Mucosa of gallbladder (tissue), 1 donor: ENCODE measurements at places on chromosomes 3 and 15. TPM values are rescaled to one million over a fixed set of nuclear protein-coding genes. Genes with fewer than 3 reads are reported as not detected.

DNA sequence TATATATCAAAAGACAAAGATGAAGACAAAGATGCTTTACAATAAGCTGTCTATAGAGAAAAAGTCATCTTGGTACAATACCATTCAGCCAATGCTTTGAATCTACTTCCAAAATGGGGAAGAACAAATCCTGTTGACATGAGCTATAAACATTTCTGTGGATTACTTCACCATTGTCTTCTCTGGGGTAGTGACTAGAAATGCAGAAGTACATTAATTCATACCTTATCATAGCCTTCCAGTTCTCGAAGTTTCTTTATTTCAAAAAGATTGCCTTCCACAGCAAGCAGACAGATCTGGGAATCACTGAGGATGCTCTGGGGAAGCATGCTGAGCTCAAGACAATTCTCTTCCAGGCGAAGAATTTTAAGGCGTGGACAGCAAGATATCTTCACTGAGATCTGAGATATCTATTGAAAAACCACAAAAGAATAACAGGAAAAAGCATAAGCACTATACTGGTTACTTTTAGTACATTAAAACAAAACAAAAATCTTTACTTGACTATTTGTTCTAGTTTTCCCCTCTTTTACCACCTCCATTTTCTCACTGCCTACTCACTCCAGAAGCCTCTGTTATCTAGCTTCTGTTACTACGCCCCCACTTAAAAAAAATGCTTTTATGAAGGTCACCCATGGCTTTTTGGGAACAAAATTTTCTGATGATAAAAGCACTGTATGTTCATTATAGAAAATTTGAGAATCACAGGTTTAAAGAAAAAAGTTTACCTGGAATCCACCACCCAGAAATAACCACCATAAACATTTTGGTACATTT, 3.6 kb downstream of the LRRC57 start:
- no peak for DNase-seq

GRCh38 chr15:68032672-68033071, 21.4 kb upstream of the PIAS1 start:
- DNase-seq: no peak

- DNase-seq: no peak
These were observed 57.7 kb downstream of the PRTG start for GRCh38 chr15:55685286-55685685.

- no peak for DNase-seq
These were observed 88.6 kb upstream of the RASGRF1 start for GRCh38 chr15:79179108-79179561.

GRCh38 chr3:77605865-77606264, 566.0 kb downstream of the ROBO2 start:
- no peak for DNase-seq

DNA sequence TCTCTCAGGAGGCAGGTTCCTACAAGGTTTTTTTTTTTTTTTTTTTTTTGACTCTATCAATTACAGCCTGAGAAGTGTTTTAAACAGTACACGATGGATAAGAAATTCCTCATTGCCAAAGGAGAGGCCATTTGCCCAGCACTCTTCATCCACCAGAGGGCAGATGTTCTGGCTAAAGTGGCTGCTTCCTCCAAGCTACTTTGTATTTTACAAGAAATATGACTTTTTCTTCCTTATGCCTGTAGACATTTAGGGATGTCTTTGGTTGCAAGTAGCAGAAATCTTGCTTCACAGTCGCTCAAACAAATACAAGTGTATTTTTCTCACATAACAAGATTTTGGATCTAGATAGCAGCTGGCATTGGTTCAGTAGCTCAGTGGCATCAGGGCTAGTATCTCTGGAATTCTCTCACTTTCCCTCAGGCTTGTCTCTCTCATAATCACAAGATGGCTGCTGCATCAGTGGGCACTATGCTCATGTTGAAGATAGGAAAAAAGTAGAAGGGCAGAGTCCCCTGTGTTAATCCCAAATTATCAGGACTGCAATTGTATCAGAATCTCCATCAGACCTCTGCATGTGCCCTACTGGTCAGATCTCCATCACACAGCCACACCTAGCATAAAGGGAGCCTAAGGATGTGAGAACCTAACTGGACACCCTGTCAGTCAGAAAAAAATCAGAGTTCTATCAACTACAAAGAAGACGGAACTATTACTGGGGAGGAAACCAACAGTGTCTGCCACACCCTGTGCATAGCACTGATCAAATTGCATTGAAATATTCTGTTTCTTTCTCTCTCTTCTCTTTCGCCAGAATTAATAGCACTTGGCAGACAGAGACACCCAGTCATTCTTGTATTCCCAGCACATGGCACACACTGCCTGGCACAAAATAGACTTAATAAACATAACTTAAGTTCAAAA, 138.9 kb upstream of the COL8A1 start:
- DNase-seq: no peak

DNA sequence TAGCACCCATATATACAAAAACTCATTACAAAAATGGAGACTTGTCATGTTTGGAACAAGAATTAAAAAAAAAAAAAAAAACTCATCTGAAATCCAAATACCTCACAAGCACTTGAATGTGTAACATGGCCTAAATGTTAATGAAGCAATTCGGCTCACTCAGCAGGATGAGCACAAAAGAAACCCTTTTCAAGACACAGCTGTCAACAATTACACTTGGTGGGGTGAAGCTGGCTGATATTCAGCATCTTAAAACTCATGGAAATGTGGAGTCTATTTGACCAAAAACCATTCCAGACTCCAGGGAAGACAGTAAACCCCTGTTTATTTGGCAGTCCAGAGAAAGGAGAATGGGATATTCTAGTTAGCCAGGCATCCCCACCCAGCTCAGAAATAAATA, 205.4 kb upstream of the TSC22D2 start:
- DNase-seq: no peak

GRCh38 chr3:172641291-172641690, 69.6 kb downstream of the NCEH1 start:
- DNase-seq: no peak

- DNase-seq: no peak
These were observed 172.9 kb downstream of the ADAMTS9 start for GRCh38 chr3:64514889-64515288.

GRCh38 chr3:69091389-69092029, 6.8 kb downstream of the ARL6IP5 start:
- no peak for DNase-seq

GRCh38 chr15:40746916-40747418, 8.1 kb downstream of the RMDN3 start:
- DNase-seq: no peak

DNA sequence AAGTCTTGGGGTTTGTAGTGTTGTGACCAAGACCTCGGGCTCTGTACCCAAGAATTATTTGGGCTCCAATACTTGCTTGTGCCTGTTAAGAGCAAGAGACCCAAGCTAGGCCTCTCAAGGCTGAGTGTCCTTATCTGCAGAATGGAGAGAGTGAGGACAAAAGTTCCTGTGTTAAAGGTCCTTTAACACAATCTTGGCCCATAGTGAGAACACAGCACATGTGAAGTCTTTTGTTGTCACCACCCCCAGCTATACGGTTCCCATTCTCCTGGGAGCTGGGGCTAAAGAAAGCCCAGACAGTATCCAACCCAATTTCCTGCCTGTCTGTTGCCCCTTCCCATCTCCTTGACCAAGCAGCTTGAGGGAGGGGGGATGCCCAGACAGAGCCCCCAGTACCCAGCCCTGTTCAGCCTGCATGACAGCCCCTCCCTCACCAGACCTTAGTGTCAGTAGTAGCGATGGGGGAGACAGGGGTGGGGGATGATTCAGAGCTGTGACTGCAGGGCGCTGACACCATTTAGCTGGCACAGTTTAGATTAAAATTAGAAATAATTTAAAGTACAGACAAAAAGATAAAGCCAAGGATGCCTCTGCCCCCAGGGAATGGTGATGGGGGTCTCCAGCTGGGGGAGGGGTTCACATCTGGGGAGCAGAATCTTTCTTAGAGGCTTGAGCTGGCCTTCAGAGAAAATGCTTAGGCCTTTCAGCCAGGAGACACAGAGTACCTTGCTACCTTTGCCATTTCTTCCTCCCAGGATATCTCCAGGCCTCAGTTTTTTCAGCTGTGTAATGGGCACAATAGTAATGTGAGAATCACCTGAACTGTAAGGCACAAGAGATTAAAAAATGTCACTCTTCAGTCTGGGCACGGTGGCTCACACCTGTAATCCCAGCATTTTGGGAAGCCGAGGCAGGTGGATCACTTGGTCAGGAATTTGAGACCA, 2.7 kb downstream of the PRKCD start:
- no peak for DNase-seq

GRCh38 chr3:194133661-194134230, 2.2 kb upstream of the HES1 start:
- DNase-seq: no peak

- no peak for DNase-seq
These were observed 154.0 kb upstream of the PTPRG start for GRCh38 chr3:61407397-61407796.

GRCh38 chr3:159904911-159905310, 83.7 kb upstream of the IL12A start:
- DNase-seq: no peak

DNA sequence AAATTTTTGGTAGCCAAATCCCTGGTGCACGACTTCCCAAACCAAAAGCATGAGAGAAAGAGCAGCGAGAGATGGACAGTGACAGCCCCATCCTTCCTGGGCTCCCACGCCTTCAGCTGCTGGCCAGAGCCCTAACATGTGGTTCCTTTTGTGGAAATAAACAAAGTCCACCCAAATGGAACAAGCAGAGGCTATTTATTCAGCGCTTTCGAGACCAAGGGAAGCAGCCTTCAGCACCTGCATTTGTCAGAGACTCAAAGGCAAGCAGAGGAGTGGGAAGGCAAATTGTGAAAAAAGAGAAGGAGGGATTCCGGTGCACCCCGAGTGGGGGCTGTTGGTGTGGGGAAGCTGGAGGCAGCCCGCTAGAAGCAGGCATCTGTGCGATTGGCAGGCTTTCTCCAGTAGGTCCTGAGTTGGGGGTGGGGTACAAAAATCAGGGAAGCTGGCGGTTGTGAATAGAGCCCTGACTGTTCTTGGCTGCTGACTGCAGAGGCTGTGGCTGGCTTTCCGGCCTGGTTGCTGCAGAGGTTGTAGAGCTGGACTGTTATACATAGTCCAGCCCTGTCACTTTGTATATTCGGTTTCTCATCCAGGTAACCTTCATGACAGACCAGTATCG, 427.2 kb downstream of the OCA2 start:
- no peak for DNase-seq

GRCh38 chr3:161822291-161822690, 325.7 kb downstream of the OTOL1 start:
- no peak for DNase-seq

DNA sequence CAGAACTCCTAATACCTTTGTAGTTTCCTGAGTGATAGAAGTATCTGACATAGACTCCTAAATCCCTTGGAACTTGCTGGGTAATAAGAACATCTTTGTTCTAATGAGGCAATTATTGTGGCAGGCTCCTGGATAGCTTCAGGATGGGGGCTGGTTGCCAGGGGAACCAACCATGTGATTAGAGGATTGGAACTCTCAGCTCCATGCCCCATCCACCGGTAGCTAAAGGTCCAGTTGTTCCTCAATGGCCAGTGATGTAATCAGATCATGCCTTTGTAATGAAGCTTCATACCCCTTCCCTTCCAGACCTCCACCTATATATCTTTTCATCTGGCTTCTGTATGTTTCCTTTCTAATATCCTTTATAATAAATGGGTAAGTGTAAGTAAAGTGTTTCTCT, 221.2 kb upstream of the ALCAM start:
- DNase-seq: no peak

- no peak for DNase-seq
These were observed 41.1 kb upstream of the APH1B start for GRCh38 chr15:63236272-63236671.

ITIH1 gene
- total RNA-seq: 4.8 TPM

CHRM5 gene
- total RNA-seq: not detected

OSBPL10 gene
- 70.6 TPM for total RNA-seq

CACNA1D gene
- total RNA-seq: 39.2 TPM

ULK4 gene
- 9.8 TPM for total RNA-seq

EFHB gene
- total RNA-seq: 0.75 TPM

TRPM1 gene
- not detected for total RNA-seq

GP5 gene
- total RNA-seq: 0.17 TPM
